ENCODE measurements at places on chromosomes 2 and 18. TPM values are rescaled to one million over a fixed set of nuclear protein-coding genes. Genes with fewer than 3 reads are reported as not detected.

DNA sequence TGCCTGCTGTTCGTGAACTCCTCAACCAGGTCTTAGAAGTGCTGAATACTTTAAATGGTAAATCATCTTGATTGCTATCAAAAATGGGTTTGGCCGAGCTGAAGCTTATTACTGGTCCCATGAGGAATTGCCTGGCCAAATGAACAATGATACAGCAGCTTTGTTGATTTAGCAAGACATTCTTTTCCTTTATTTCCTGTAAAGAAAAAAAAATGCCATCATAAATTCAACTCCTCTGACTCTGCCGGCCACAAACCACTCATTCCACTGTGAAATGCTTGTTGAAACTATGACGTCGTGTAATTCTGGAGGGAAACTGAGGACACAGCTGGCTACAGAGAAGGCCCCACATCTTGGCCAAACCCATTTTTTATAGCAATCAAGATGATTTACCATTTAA is 74.2 kb upstream of the ID2 start:
- DNase-seq: no peak

GRCh38 chr2:74334931-74335333 is 8.3 kb downstream of the SLC4A5 start:
- DNase-seq: peak; percentile 92

The UGT1A4 gene
- not detected for total RNA-seq

The SETBP1 gene
- total RNA-seq: not detected

DNA sequence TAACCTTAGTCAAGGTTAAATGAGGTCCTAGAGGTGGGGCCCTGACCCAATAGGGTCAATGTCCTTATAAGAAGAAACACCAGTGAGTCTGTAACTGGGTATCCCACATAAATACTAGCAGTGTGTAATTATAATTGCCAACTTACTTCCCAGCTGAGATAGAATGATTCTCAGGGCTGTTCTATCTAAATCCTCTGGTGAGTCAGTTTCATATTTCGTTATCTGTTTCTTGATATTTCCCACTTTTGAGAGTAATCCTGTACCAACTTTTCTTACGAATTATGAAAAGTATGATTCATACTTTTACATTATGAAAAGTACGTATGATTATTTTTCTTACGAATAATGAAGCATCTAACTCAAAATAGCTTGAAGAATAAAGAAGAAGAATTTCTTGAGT is 546.8 kb upstream of the NETO1 start:
- no peak for DNase-seq

DNA sequence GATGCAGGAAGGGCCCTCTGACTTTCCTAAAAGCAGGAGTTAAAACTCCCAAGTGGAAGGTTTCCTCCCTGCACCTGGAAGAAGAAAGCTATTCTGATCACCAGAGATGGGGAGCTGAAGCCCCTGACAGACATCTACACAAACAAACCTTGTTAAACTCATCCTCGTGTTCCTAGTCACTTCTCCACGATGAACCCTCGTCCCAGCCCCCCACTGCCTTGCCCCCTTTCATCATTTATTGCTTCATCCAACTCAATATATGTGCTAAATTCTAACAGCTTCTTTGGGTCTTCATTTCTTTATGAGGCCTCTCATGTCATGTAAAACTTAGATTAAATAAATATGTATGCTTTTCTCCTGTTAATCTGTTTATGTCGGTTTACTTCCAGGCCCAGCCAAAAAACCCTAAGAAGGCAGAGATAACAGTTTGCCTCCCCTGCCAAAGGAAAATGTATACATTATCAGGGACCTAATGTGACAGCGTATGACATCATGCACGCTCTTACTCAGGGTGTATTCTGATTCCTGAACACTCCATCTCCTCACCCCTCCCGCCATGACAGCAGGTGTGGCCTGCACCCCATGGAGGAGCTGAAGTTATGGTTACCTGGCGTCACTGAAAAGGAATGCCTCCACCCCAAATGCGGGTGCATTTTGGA is 287.2 kb downstream of the STK39 start:
- no peak for DNase-seq

DNA sequence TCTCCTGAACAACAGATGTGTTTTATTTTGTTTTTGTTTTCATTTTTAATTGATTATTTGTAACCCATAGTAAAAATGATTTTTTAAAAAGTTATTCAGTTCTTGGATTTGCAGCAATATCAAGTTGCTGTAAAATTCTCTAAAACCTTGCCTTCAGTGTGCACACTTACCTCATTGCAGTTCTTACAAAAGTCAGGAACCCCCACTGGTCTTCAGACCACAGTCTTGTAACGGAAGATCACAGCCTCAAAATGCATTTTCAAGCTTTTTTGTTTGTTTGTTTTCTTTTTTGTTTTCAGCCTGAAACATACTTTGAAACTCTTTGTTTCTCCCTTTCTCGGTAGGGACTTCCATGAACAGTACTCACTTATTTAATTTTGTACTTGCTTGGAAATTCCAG is 1012.8 kb upstream of the GYPC start:
- DNase-seq: no peak

- DNase-seq: no peak
Measured at GRCh38 chr2:152485954-152486736, 151.2 kb downstream of the FMNL2 start.

DNA sequence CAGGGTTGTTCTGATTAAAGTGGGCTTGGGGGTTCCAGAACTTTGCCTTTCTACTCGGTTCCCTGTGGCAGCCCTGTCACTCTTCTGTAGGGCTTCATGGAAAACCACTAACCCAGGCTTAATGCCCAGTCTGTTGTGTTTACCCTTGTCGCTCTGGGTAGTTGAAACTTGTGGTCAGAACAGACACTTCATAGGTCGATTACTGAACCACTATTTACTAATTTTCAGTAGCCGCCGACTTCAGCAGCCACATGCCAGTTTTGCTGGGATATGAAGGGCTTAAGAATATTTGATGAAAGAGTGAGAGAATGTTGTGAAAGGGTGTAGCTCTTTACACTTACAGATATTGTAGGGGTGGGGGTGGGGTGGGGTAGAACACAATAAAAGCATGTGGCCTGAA is 362.3 kb downstream of the RND3 start:
- DNase-seq: no peak

- peak; percentile 40 for DNase-seq
Measured at GRCh38 chr18:68727506-68727905, 12.6 kb upstream of the TMX3 start.

DNA sequence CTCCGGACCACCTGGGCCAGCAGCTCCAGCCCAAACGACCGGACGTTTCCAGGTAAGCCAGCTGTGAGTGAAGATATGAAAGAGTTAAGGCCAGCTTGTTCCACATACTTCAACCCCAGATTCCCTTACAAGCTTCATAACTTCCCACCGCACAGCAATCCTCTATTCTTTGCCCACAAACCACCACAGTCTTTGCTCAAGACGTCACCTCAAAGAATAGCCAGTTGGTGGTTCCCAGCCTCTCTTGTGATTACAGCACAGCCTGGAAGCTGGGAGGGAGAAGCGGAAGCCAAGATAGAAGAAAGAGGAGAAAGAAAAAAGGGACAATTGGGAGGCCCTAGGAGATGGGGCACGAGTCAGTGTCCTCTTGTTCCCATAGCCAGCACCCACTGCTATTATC is 70.6 kb downstream of the NRP2 start:
- no peak for DNase-seq

DNA sequence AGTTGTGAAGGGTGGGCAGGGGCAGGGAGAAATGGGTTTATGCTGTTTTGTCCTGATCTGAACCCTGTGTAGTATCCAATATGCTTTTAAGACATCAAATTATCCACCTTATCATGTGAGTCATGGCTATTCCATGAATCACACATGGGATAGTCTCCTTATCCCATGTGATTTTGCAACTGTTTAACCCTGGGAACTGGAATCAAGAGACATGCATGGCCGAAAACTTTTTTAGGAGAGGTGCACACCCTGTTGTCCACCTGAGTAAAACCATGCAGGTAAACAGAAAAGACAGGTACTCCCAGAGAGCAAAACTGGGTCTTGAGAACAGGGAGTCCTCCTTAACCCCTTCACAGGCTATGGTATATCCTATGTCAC is 490.6 kb upstream of the HS6ST1 start:
- no peak for DNase-seq

DNA sequence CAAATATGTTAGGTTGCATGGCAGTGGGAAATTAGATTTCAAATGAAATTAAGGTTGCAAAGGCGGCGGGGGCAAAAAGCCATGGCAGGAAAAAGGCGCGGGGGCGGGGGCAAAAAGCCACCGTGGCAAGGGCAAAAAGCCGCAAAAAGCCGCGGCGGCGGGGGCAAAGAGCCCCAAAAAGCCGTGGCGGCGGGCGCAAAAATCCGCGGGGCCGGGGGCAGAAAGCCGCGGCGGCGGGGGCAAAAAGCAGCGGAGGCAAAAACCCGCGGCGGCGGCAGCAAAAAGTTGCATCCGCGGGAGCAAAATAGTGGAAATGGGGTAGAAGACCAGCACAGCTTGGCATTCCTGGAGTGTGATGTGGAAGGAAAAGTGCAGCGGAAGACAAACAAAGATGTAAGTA is 417.1 kb downstream of the ANKRD30B start:
- DNase-seq: no peak

The ANKRD29 gene
- total RNA-seq: not detected

GRCh38 chr2:56287974-56288373 is 104.2 kb downstream of the CCDC85A start:
- no peak for DNase-seq

The DNAJC5G gene
- total RNA-seq: not detected

GRCh38 chr2:198930170-198930569 is 527.6 kb downstream of the SATB2 start:
- DNase-seq: no peak

The HMSD gene
- not detected for total RNA-seq

- DNase-seq: no peak
Measured at GRCh38 chr2:143730953-143731260, 601.7 kb downstream of the ARHGAP15 start.

The BOLL gene
- total RNA-seq: not detected

DNA sequence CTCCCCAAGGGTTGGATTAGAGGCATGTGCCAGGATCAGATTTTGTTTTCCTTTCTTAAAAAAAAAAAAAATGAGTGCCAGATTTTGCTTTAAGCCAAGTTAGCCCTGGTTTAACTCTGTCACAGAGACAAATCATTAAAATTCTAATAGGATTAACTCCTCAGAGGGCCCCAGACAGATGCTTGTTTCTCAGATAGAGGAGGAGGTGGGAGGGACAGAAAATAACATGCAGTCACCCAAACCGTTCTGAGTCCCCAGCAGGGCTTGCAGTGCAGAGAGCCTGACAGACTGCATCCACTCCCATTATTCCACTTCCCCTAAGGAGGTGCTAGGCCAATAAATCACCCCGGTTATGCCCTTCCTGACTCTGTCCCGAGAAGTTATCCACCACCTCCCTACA is 6.3 kb upstream of the PROKR1 start:
- DNase-seq: no peak

GRCh38 chr2:158932131-158932645 is 36.3 kb upstream of the TANC1 start:
- DNase-seq: no peak

- DNase-seq: no peak
Measured at GRCh38 chr2:43792653-43793052, 18.8 kb downstream of the DYNC2LI1 start.

The RAB6C gene
- total RNA-seq: not detected
